MG63 (cell line): ENCODE measurements at places on chromosomes 7 and 10.
A peak's percentile ranks its signal among the peaks of the same experiment; 100 is the strongest.

GRCh38 chr7:18831419-18831818 lies 286.0 kb downstream of the TWIST1 start:
- no peak for DNase-seq

GRCh38 chr10:61390851-61391250 lies 62.3 kb downstream of the TMEM26 start:
- no peak for DNase-seq

- no peak for DNase-seq
Observed at GRCh38 chr10:74363727-74364126, 212.7 kb downstream of the ADK start.

DNA sequence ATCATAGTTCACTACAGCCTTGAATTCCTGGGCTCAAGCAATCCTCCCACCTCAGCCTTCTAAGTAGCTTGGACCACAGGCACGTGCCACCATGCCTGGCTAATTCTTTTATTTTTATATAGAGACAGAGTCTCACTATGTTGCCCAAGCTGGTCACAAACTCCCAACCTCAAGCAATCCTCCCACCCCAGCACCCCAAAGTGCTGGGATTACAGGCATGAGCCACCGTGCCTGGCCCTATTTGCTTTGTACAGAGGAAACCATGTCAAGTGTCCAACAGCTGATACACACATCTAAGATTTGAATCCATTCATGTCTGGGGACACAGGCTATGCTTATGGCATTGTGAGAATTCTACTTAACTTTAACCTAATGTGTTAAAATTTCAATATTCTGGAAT lies 29.9 kb upstream of the MPP7 start:
- no peak for DNase-seq

- DNase-seq: peak; percentile 8
Observed at GRCh38 chr7:136228171-136228570, 251.0 kb upstream of the MTPN start.

DNA sequence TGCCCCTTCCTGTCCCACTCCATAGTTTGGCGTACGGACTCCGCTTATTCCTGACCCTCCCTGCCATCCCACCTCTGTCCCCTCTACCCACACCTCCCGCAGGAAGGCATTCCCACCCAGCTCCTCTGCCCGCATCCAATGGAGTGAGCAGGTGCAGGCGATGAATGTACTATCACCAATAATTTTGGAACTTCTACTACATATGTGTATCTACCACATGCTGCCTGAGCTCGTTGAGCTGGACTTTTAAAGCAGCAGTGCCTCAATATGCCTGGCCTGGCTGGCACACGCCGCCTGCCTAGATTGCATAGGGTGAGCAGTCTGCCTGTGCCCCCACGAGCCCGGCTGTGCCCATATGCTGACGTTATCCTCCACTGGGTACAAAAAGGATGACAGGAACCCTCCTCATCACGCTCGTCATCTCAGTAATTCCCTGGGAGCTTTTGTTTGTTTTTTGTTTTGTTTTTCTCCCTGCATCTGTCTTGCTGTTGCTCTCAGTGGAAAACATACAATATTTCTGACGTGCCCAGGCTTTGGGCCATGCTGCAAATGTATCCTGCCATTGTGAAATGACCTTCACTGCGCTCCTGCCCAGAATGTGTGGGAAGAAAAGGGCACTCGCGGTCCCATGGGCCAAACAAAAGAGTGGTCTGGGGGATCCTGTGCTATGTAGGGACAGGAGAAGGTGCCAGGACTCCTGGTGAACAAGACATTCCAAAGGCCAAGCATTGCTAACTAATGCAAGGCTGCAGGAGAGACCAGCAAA lies 302.8 kb downstream of the PTPRN2 start:
- DNase-seq: no peak

GRCh38 chr10:35040760-35041501 lies 49.2 kb downstream of the CUL2 start:
- peak; percentile 47 for DNase-seq

GRCh38 chr10:14880229-14880628 lies 1.6 kb downstream of the SUV39H2 start:
- DNase-seq: no peak
